Psoas muscle (tissue), 8 donors: ENCODE measurements at places on chromosomes 12 and 14.

- no peak for DNase-seq
Observed at GRCh38 chr14:55065411-55065810, 14.0 kb downstream of the MAPK1IP1L start.

DNA sequence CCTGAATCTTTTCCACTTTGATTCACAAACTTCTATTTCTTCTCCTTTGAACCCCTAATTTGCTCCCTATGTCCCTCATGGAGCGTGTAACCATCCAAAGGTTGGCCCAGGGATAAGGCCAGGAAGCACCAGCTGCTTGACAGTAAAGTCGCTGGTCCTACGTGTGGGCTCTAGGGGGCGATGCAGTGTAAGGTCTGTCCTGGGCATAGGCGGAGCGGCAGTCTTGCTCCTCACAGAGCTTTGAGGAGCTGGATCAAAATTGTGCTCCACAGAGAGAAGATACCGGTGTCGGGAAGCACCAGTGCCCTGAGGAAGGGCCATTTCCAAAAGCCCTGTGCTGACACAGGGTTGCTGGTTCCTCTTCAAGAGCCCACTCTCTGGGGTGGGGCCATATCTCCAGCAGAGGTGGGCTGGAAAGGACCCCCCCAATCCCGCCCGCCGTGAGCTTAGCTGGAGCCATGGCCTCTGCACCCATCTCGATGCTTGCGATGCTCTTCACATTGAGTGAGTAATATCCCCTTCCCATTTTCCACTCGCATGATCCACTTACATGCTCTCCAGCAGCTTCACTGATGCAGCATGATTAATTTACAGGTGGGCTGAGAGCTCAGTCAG is 49.9 kb upstream of the OR4E1 start:
- DNase-seq: no peak

- DNase-seq: no peak
Observed at GRCh38 chr14:93936245-93936644, 9.1 kb downstream of the FAM181A start.

DNA sequence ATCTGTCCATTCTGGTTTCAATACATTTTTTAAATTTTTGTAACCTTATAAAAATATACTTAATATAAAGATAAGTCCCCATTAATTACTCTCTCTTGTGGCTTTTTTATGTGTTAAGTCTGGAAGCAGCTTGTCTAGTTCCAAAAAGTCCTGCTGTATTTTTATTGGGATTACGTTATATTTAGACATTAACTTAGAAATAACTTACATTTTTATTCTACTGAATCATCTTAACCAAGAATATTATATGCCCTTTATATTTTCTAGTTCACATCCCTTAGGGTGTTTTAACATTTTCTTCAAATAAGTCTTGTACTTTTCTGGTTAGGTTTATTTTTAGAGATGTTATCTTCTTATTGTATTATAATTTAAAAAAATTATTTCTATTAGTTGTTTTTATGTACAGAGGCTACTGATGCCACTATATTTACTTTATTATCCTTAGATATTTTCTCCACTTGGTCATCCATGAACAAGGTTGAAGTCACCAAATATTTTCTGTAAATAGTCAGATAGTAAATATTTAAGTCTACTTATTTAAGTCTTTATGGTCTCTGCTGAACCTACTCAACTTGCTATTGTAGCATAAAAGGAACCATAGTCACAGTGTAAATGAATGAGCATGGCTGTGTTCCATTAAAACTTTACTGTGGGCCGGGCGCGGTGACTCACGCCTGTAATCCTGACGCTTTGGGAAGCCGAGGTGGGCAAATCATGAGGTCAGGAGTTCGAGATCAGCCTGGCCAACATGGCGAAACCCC is 132.4 kb upstream of the NEDD1 start:
- no peak for DNase-seq

- no peak for DNase-seq
Observed at GRCh38 chr14:65153101-65153500, 50.8 kb upstream of the MAX start.

DNA sequence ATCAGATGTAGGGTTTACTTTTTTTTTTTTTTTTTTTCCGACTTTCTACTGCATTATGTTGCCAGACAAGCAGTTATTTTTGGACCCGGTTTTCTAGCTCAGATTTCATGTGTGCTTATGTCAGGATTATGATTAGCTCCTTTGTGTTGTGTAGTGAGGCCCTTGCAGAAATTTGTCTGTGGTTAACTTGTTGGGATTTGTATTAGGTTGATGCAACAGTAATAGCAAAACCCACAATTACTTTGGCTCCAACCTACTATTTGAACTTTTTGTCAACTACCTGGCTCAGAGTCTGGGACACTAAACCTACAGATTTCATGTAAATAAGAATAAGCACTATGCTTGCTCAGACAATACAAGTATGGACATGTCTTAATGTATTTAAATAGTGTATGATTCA is 44.1 kb upstream of the KCNJ8 start:
- no peak for DNase-seq

GRCh38 chr14:58994130-58994529 is 194.3 kb upstream of the DAAM1 start:
- DNase-seq: no peak

GRCh38 chr14:104746071-104746545 is 6.8 kb upstream of the SIVA1 start:
- peak; percentile 48 for DNase-seq

GRCh38 chr14:89160437-89160836 is 256.6 kb downstream of the FOXN3 start:
- DNase-seq: no peak

- DNase-seq: no peak
Observed at GRCh38 chr14:56244138-56244789, 126.1 kb downstream of the PELI2 start.

DNA sequence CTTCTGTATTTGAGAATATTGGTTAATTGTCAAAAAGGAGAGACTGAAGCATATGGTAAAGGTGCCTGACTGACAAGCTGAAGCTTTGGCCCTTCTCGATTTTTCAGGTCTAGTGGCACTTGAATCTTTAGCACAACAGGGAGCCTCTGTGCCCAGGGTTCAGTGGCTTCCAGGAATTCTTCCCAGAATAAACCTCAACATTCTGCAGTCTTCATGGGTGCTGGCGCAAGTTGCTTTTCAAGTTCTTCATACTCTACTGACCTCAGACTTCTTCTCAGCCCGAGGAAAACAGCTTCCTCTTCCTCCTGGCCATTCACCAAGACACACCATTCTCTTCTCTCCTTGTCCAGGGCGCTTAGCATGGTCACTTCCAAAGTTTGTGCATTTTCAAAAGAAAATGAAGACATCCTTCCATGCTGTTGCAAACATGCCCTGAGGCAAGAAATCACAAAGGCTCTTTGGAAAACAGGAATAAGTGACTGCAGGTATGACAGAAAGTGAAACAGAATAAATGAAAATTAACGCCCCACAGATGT is 89.9 kb downstream of the MGST1 start:
- no peak for DNase-seq

- DNase-seq: no peak
Observed at GRCh38 chr14:104923640-104924420, 849 bp upstream of the PLD4 start.

DNA sequence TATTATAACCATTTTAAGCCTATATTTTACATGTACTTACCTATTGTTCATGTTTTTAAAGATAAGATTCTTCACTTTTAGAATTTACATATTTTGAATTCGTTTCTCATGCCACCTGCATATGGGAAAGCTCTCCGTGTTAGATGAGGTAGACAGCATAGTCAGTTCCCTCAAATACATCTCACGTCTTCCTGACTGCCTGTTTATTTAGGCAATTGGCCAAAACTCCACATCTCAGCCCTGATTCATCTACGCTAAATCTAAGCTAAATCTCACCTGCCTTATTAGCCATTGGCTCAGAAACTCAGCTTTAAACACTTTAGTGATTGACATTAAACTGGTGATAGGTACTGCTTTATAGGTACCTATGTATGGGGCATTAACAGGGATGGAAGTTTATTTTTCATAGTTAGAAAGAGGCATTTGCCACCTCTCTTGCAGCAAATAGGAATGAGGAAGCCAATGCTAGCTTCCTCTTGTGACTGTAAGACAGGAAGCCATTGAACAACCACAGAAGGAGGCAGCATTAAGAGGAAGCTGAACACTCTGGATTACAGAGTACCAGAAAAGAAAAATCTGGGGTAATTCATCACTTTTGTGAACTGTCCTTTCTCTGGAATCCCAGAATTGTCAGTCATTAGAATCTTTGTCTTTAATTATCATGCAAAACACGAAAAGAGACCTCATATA is 111.9 kb downstream of the LRFN5 start:
- DNase-seq: no peak

DNA sequence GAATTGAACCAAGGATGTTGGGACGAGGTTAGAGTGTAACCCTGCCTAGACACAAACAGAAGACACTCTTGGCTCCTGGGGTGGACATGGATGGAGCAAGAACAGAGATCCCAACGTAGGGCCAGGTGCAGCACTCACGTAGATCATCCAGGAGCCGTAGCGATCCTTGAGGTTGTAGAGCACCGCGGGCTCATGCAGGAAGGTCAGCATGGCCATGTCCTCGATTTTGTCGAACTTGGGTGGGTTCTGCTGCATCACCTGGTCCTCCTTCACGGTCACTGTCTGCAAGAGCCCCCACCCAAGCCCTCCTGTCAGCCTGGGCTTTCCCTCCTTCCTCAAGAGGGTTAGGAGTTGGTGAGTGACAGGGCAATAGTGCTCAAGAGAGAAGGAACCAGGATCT is 2.5 kb downstream of the MYH7 start:
- no peak for DNase-seq

DNA sequence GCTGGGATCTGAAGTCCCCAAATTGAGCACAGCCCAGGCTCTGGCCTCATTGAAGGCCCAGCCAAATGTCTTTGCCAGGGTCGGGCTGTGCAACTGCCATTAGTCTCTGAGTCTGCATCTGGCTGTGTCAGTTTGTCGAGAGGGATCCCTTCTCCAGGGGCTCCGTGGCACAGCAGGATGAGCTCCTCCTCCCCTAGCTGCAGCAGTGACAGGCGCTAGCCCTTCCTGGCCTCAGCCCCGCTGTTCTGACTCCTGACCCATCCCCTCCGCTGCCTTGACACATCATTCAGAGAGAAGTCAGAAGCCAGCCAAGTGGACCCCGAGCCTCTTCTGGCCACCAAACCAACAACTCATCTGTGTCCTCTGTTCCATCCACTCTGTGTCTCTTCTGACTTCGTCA is 188.3 kb downstream of the CALM1 start:
- DNase-seq: no peak

- DNase-seq: no peak
Observed at GRCh38 chr14:91227183-91227628, 17.3 kb downstream of the GPR68 start.

- DNase-seq: no peak
Observed at GRCh38 chr12:19388131-19388549, 51.2 kb upstream of the AEBP2 start.

DNA sequence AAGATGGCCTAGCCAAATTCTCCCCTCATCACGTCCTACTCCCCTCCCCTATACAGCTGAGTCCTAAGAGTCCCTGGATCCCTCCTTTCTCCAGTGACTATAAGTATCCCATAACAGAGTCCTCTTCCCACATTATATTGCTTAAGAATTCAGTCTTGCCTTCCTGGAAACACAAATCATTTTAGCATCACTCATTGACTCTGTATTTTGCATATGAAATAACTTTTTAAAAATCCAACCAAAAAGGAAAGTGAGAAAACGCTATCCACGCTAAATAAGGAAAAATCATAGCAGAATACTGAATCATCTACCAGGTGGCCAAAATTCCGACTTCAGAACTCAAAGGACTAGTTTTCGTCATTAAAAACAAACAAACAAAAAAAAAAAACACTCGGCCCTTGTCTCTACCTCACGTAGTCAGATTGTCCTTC is 130.2 kb downstream of the GCH1 start:
- DNase-seq: no peak

DNA sequence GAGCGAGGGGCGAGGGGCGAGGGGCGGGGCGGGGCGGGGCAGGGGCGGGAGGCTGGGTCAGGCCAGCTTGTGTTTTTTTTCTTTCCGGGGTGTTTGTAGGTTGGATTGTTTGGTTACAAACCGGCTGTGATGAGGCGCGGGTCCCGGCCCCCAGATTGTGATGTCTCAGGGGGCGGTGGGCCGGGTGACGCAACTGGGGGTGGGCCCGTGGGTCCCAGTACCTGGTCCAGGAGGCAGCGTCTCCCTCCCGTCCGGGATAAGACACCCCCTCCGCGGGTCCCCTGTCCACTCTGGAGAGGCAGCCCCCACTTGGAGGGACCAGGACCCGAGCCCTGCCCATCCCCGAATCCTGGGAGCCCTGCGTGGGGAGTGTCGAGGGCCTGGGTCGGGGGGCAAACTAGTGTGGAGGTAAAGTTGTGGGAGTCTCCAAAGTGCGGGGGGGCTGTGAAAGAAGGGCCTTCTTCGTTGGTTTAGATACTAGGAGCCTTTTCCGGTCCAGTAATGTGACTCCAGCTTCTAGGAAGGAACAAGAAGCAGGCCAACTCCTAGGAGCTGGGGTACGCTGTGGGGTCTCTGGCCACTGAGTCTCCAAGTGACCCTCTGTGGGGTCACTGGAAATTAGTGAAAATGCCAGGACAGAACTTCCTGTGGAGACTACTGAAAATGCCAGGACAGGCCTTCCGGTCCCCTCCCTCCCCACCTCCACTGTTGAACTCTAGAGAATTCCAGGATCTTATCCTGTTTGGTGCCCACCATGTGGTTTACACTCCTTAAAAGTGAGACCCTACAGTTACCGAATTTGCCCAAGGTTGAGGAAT is 579 bp upstream of the CLMN start:
- peak; percentile 62 for DNase-seq

GRCh38 chr12:123445388-123446332 is 9.2 kb upstream of the RILPL2 start:
- DNase-seq: no peak

- DNase-seq: no peak
Observed at GRCh38 chr12:131505561-131505960, 205.3 kb upstream of the SFSWAP start.

DNA sequence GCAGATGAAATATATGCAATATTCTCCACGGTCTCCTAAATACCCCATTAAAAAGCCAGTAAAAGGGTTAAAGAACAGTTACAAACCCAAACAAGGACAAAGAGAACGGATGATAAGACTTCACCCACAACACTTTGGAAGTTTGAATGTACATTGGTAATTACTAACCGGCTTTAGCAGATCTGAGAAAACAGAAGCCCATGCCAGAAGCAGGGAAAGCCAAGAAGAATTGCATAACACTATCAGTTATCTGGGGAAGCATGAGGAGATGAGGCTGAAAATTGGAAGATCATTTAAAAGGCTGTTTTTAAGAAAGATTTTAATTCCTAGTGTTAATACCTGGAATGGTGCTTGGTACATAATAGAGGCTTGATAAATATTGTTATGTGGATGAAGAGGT is 55.6 kb upstream of the MYBPC1 start:
- DNase-seq: no peak

DNA sequence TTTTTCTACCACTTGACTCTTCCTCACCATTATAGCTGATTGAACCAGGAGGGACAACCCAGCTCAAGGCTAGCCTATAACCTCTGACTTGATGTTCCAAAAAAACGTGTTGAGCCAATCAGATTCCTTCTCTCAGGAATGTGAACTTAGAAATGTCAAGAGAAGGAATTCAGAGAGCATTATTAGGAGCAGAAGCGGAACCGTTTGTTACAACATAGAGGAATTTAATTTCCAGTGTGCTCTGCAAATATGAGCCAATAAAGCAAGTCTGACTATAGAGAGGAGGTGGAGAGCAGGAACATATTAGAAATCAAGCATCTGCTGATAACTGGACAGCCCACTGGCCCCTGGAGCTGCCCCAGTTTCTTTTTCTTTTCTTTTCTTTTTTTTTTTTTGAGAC is 15.3 kb upstream of the PELI2 start:
- DNase-seq: no peak

GRCh38 chr14:96965885-96966595 is 168.9 kb downstream of the VRK1 start:
- DNase-seq: no peak
